ENCODE measurements at places on chromosomes 3 and 15.
A peak's percentile ranks its signal among the peaks of the same experiment; 100 is the strongest.

DNA sequence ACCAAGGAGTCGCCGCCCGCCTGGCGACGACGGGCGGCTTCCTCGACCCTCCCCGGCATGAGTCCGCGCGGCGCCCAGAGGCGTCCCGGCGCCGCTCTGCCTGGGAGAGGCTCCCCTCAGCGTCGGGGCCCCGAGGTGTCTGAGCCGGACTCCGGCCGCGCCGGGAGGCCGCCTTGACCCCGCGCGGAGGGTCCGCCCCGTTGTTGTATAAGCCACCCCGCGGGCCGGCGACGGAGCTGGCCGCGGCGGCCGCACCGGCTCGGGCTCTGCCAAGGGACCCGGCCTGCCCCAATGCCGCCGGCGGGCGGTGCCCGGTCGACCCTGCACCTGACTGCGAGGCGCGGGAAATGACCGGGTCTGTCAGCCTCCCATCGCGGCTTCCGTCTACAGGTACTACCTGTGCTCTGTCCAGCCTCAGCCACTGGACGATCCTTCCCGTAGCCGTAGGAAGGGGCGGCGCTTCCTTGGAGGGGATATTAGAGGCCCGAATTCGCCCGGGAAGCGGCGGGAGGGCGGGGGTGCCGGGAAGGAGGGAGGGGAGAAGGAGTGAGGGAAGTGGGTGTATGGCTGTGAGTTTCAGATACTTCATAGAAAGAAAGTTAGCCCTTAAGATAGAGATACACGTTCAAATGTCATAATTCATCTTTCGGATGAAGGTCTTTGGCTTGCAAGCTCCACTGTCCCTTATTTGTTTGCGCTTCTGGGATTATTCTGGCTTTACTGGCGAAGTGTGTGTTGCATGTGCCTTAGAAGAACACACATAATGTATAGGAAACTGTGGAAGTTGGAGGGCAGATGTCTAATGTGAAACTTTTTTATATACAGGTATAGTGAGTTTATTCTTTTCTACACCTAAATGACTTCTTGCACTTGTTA, 620 bp downstream of the ABHD5 start:
- DNase-seq = no peak

- no peak for DNase-seq
Measured at GRCh38 chr3:42799376-42799775, 4.9 kb downstream of the HIGD1A start.

- DNase-seq = no peak
Measured at GRCh38 chr3:160598865-160599264, 33.5 kb upstream of the KPNA4 start.

GRCh38 chr15:93900476-93901400, 330.6 kb upstream of the MCTP2 start:
- DNase-seq = no peak

- DNase-seq = no peak
Measured at GRCh38 chr3:54746722-54747121, 181.1 kb downstream of the LRTM1 start.

DNA sequence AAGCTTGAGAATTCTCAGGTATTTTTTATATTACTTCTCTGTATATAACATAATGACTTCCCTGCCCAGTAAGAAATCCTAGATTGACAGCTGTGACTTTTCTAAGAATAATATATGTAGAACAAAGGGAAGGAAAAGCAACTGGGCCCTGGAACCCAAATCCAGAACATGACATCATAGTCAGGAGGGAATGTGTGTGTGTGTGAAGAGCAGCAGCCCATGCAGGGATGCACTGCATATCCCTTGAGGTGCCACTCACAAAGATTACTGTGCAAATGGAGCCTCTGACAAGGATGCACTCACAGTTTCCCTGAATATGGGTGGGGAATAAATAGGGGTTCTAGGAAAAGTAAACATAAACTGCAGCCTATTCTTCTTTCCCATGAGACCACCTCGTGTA, 279.5 kb downstream of the NEK10 start:
- DNase-seq = no peak

DNA sequence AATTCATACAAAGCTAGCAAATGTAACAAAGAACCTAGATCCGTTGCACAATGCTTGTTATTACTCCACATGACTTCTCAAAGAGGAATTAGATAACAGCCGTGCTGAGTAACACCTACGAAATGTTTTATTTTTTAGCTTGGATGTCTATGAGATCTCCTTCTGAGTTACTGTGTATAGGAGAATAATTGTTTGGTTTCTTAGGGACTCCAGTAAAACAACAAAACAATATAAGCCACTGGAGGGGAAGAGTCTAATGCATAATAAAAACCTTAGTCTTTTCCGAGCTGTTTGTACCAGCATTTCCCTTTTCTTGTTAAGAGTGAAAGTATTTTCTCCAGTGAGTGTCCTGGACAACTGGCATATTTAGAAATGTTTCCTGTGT, 15.6 kb downstream of the SNAP23 start:
- no peak for DNase-seq

DNA sequence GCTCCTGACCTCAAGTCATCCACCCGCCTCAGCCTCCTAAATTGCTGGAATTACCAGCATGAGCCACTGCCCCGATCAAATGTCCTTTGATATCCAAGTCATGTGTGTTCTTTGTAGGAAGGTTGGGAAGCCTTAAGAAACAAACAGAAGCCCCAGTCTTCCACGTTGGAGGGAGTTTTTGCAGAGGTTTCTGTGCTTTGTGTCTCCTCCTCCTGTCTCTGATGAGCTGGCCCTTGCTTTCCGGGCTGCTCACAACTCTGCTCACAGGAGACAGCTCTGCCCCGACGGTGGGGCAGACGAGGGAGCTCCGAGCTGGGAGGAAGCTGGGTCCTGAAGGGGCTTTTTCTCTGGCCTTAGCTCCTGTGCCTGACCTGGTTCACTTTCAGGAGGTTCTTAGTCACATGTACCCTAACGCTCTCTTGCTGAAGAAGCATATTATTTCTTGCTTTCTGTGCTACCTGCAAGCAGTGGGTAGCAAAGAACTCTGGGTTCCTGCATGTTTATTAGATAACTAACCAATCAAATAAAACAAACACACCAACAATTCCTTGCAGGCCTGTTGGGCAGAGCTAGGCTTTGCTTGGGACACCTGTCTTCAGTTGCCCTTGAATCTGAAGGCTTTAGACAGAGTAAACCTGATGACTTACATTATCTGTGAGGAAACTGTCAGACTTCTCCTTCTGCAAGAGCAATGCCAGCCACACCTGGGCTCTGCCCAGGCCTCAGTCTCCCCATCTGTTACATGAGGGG, 52.6 kb upstream of the SMAD6 start:
- DNase-seq = no peak

DNA sequence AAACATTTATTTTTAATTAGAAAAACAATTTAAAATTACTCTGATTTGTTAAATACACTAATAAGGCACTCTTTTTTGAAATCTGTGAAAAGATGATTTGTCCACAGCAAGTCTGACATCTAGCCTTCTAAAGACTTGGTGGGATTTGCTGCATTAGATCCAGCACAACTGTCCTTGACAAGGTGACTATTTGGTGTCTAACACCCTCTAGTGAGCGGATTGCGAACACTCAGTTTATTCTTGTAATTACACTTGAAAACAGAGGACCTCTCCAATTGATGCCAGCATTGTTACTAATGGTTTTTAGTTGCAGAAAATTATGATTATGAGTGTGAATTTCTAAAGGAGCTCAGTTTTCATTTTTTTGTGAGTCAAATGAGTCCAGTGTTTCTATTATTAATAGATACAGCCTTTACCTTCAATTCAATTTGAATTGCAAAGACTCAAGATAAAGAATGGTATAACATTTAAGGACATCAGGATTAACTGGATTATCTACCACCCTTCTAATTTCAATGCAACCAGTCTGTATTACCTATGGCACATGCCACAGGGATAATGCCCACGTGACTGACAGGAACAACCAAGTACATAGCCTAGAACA, 29.7 kb upstream of the STRIT1 start:
- DNase-seq = peak; percentile 58

DNA sequence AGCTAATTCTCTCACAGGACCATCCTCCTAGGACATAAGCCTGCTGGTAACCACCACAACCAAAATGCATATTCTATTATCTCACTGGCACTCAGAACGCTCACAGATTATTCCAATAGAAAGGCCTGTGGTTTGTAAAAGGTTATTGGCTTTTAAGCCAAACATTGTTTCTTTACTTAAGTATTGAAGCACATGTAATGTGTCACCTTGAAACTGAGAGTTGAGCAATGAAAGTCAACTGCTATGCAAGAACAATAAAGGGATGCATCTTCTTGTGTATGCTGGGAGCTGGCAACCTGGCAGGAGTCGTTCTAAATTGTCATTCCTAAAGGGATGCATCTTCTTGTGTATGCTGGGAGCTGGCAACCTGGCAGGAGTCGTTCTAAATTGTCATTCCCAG, 298.6 kb upstream of the DNAJC19 start:
- DNase-seq = no peak

- no peak for DNase-seq
Measured at GRCh38 chr15:39817892-39818291, 35.3 kb upstream of the FSIP1 start.

GRCh38 chr15:90213818-90214204, 12.7 kb downstream of the SEMA4B start:
- DNase-seq = no peak

DNA sequence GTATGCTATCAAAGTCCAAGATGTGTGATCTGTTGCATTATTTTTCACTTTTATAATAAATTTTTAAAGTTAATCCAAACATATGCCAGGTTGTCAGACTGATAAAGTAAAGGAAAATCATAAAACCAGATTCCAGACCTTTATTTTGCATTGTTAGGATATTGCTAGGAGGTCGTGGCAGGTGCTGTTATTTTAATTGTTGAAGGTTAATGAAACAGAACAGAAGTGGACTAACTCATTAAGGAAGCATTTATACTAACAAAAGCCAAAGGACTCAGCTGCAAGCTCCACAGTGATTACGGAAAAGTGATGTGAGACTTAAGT, 63.1 kb downstream of the DCLK3 start:
- no peak for DNase-seq

DNA sequence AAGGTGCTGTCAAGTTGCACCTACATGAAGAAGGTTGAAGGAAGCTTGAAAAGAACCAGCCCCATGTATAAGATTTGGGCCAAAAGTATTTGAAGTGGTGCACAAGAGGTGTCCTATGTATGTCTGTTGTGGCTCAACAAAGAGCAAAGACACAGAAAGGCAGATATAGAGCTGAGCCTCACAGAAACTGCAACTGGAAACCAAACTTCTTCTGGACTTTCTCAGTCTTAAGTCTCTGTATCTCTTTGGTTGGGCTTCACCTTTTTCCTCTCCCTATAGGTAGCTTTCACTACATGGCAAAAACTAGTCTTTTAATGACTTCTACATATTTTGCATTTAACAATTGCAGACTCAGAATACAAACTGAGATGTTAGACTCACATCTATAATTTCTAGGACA, 8.8 kb upstream of the CMC1 start:
- no peak for DNase-seq

- DNase-seq = no peak
Measured at GRCh38 chr3:194608981-194609380, 24.2 kb downstream of the TMEM44 start.

Data from urinary bladder (tissue), 4 donors.